ENCODE measurements at places on chromosomes 12 and 14.
A peak's percentile ranks its signal among the peaks of the same experiment; 100 is the strongest.

DNA sequence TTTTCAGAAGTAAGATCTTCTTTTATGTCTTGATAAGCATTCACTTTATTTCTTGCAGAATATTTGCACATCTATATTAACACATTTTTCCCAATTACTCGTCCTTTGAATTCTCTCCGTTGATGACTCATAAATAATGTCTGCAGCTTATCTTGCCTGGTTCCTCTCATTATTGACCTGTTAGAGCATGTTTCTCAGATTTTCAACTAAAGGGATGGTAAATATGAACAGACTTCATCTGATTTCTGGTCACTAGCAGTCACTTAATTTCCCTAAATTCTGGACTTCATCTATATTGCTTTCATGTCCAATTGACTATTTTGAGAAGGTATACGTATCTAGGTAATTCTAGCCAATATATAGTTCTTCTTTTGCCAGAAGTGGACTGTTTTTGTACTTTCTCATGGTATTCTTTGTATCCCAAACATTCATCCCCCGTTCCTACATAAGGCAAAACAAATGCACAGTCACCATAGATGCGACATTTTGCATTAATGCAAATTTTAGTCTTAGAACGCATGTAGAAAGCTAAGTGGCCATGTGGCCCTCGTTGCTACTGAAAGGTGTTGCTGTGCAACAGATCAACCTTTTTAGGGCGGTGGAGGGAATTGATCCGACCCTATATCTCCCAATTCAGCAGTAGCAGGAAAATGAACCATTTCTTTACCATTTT lies 6.2 kb downstream of the PIK3C2G start:
- DNase-seq, result no peak

GRCh38 chr14:20617138-20618003 lies 24.1 kb downstream of the OR6S1 start:
- DNase-seq, result no peak

GRCh38 chr12:68784015-68784414 lies 24.0 kb upstream of the MDM2 start:
- DNase-seq, result peak; percentile 14

GRCh38 chr12:98725476-98726247 lies 80.6 kb downstream of the APAF1 start:
- DNase-seq, result peak; percentile 15

DNA sequence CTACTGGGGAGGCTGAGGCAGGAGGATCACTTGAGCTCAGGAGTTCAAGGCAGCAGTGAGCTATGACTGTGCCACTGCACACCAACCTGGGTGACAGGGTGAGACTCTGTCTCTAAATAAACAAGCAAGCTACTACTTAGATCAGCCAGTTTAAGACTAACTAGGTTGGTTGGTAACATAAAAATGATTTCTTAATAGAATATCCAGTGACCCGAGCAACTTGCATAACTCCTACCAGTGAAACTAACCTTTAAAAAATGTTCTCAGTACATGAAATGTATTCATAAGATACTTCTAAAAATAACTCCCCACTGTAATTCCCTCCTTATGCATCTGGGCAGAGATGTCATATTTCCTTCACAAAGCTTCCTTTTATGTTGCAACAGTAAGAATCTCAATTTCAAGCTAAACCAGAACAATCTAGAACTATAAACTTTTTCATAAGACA lies 15.9 kb downstream of the TAOK3 start:
- no peak for DNase-seq

DNA sequence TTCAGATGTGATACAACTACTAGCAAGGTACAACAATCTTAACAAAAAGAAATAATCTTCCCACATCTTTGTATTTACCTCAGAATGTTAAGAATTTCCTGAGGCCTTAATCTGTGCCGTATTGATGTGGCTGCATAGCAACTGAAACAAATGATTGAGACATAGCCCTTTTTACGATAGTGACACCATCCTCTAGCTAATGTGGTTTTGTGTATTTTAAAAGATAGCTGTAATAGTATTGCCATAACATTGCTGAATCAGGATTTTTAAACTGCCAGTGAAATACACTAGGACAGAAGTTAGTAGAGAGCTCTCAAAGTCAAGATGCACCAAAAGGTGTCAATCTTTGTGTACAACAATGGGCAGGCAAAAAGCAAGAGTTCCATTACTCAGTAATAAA lies 11.9 kb downstream of the NPAS3 start:
- DNase-seq, result no peak

DNA sequence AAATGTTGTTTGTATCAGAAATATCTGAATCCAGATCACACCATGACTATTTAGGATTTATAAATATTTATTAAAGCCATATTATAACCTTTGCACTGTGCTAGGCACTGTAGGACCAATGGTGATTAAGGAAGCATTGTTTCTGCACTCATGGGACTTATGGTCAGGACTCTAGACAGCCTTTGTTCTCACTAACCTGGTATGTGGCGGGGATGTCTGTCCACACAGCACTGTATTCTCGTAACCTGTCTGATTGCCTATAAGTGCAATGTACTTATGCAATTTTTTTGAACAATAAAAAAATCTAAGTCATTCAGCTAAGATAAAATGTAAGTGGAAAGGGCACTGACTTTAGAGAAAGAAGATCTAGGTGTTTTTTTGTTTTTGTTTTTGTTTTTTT lies 6.7 kb upstream of the SSPN start:
- DNase-seq, result no peak

GRCh38 chr14:89232265-89233070 lies 184.6 kb downstream of the FOXN3 start:
- no peak for DNase-seq

DNA sequence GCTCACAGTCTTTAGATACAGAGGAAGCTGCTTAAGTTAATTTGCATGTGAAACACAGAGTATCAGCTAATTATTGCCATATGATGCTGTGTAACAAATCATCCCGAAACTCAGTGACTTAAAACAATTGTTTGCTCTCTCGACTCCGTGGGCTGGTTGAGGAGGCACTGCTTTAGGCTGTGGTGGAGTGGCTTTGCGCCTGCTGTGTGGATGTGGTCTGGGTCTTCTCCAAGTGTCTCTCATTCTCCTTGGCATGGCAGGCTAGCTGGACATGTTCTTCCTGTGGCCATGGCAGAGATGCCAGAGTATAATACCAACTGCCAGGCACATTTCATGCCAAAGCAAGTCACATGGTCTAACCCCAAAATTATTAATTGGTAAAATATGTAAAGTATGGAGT lies 40.9 kb downstream of the PELI2 start:
- no peak for DNase-seq

GRCh38 chr12:28750946-28751685 lies 398.0 kb upstream of the FAR2 start:
- no peak for DNase-seq

GRCh38 chr12:6613015-6613775 lies 6.0 kb upstream of the CHD4 start:
- peak; percentile 68 for DNase-seq

- DNase-seq, result no peak
Measured at GRCh38 chr12:61220337-61220736, 1039.9 kb upstream of the USP15 start.

DNA sequence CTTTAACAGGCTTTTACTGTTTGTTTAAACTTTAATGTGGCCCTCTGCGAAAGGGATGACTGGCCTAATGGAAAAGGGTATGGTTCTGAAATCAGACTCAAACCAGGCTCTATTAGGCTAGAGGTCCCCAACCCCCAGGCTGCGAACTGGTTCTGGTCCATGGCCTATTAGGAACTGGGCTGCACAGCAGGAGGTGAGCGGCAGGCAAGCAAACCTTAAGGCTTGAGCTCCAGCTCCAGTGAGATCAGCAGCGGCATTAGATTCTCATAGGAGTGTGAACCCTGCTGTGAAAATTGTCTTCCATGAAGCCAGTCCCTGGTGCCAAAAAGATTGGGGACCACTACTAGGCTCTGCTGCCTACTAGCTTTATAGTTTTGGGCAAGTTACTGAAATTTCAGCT lies 11.1 kb downstream of the GALNT4 start:
- DNase-seq, result no peak

DNA sequence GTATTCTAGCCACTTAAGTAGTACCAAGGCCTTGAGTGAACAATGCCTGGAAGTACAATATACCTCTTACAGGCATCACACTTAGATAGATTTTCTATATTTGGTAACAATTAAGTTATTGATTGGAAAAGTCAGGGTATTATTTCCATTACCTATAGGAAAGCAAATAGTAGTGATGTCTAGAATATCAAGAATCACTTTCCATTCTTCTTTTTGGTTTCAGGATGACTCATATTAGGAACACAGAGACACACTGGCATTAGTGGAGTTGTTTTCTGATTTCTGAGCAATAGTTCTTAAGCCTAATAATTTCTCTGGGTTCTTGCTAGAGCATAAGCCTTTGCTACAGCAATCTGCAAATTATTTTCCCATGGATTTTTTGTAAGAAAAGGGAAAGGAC lies 1640.0 kb upstream of the SEL1L start:
- no peak for DNase-seq

DNA sequence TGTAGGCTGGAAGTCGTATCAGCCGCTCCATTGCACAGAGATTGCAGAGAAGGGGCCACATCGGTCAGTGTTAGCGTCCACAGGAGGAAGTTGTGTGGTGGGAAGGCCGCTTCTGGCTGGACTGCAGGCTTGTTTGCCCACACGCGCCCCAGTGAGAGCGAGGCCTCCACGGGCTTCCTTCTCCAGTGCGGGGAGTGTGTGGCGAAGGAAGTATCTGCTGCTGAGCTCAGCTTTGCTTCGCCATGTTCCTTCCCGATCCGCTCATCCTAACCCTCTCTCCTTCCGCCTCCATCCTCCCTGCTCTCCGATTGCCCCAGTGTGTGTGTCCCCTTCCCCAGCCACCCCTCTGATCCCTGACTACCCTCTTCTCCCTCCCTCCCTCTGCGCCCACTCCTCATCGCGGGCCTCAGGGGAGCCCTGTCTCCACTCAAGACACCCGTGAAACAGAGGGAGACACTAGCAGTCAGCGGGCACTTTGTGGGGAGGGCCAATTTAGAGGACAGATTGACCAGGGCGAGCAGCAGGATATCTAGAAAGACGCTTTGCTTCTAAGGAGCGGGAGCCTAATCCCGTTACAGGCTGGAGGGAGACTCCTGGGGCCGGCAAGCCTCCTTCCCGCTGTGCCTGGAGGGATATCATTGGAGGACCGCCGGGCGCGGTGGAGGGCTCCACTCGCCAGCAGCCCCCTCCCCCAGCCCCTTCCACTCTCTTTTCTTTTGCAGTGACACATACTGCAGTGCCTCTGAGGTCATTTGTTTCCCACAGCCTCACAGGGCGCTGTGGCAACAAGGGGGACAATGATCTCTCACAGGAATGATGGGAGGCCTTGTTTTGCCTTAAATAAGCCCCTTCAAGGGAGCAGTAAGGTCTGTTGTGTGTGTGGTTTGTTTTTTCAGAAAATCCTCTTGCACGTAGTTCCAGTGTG lies 428.8 kb downstream of the ZFP36L1 start:
- no peak for DNase-seq

DNA sequence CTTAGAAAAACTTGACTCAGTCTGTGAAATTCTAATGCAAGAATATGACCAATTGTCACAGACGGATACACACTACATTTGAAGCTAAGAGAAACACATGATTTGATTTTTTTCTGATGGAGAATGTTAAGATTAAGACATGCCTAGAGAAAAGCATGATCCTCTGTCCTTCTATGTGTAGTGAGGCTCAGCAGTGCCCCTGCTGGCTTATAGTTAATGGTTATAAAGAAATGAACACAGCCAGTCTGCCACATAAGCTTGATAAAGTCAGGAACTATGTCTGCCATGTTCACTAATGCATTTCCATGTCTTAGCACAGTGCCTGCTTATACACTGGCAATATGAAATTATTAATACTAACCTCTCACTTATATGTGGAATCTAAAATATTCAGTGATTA lies 168.1 kb upstream of the DAAM1 start:
- no peak for DNase-seq

DNA sequence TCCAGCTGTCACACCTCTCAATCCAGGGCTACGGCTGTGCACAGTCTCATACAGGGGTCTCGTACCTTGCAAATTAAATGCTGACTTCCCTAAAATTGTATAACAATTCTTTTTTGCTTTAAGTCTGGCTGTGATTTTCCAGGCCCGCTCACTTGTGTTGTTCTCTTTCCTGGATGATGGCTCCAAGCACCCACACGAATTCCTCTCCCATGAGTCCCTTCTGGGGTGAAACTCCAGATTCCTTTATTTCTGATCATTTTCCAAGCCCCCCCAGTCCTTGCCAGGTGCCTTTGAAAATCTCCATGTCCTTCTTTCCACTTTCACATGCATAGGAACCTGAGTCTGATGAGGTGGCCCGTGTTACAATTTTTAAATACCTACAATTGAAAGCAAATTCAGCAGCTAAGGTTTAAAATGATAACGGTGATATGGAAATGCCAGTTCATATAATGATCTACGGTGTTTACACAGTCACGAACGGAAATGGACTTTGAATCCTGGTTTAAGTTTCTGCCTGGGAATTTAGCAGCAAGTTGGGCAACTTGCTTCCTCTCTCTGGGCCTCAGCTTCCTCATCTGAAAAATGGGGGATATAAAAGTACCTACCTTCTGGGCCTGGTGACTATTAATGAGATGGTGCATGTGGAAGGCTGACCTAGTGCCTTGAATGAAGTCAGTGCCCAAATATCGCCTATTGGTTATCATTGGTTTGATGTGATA lies 85.5 kb downstream of the STAB2 start:
- no peak for DNase-seq

DNA sequence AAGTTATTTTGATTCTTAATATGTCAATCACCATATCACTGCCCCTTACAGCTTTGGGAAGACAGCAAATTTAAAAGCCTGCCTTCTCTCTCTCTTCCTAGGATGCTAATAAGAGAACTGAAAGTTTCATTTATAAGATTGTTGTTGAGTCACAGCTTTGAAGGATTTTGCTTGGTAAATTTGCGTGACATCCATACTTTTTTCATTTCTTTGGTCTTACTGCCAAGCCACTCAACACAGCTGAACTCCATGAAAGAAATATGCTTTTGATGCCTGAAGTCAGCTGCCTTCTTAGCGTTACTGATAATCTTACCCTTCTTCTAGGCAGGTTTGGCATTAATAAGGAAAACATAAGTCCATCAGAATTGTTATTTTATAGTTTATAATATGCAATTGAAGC lies 155.0 kb downstream of the CRADD start:
- DNase-seq, result no peak

DNA sequence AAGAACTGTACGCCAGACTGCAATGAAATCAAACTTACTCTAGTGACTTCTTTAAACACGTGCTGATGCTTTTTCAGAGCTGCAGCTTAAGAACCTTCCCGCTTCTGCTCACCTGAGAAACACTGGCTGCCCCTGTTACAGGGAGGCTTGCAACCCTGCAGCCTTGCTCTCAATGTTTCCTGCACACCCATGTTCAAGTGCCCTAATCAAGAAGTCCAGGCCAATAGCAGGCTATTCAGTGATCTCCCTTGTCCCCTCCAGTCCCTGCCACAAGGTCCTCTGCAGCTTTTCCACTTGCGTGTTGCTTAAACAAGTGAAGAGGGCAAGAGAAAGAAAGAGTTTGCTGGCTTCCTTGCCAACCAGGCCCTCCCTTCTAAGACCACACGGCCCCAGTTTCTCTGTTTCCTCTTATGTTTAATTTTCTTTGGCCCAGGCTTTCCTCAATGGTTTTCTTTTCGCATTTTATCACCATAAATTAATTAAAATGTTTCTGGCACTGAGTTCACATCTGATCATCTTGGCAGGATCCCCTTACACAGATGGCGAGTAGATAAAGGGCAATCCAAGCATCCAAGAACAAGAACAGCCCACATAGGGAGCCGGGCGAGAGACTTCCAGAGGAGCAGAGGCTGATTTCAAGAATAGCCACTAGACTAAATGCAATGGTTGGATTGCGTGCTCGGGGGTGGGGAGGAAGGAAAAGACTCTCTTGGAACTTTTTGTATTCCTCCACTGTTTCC lies 82.3 kb upstream of the CDKN3 start:
- no peak for DNase-seq
